ENCODE measurements at places on chromosomes 1 and 21.

DNA sequence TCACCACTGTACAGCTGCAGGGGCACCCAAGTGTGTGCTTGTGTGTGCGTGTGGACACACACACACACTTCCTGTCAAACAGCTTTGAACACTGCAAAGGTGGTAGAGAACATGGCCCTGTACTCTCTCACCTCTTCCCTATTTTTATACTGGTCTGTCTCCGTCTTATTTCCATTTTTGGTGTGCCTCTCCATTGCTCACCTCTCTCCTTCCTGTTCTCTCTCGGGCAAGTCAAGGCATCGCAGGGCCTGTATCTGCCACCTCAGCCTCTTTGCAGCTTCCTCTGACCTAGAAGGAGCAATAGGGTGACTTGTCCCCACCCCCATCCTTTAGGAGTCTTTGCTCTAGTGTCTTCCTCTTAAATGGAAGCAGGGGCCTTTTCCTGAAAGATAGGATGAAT is 2.2 kb downstream of the SMCP start:
- no peak for DNase-seq

- no peak for DNase-seq
Measured at GRCh38 chr1:56436912-56437417, 142.4 kb downstream of the PLPP3 start.

- DNase-seq: no peak
Measured at GRCh38 chr1:24392982-24393650, 20.5 kb downstream of the STPG1 start.

GRCh38 chr1:115665319-115666096 is 23.7 kb downstream of the VANGL1 start:
- no peak for DNase-seq

DNA sequence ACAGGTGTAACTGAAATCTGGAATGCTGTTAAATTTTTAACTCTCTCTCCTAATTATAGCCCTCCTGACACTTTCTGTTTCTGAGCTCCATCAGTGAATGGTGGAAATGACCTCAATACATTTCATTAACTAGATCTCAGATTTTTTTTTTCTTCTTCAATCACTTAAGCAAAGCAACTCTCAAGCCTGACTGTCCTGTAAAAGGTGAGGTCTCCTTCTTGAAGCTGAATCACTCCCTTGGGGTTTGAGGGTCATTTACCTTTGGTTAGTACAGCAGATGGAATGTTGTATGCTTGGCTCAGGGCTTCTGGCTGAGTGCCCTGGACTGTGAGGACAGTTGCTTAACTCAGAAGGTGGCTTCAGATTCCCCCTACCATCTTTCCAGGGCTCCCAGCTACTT is 518.7 kb downstream of the PTPRC start:
- DNase-seq: peak; percentile 21

DNA sequence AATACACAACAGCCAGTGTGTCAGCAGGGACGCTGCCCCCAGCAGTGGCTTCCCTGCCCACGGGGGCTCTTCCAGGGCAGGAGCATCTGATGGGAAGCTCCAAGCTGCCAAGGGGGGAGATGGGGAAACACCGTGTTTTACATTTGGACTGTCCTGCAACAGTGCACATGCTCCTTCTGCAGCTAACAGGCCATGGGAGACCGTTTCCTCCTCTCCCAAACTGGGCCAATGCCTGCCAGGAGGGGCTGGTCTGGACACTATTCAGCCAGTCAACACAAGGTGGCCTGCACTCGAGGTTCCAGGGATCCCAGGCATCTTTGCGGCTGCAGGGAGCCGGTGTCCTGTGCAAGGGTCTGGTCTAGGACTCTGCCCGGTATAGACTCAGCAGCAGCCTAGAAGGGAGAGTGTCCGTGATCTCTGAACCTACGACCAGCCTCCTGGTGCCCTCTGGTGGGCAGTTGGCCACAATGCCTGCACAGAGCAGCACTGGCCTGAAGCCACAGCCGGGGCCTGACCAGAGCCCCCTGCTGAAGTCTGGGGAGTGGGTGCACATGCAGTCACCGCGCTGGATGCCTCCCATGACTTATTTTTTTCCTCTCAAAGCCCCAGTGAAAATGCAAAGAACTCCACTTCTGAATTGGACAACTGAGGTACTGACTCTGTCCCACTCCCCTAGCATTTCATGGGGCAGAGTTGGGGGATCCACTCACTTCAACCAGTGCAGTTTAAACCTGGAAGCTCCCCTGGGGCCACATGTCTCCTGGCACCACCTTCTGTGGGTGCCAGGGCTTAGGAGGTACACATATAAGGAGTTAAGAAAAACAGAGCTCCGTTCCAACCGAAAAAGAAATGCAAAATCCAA is 33.3 kb downstream of the RCC2 start:
- DNase-seq: peak; percentile 39

All from T1000 (cell line).